Smooth muscle cell of the brain vasculature (primary cell): ENCODE measurements at places on chromosomes 6 and 20.
A peak's percentile ranks its signal among the peaks of the same experiment; 100 is the strongest.

DNA sequence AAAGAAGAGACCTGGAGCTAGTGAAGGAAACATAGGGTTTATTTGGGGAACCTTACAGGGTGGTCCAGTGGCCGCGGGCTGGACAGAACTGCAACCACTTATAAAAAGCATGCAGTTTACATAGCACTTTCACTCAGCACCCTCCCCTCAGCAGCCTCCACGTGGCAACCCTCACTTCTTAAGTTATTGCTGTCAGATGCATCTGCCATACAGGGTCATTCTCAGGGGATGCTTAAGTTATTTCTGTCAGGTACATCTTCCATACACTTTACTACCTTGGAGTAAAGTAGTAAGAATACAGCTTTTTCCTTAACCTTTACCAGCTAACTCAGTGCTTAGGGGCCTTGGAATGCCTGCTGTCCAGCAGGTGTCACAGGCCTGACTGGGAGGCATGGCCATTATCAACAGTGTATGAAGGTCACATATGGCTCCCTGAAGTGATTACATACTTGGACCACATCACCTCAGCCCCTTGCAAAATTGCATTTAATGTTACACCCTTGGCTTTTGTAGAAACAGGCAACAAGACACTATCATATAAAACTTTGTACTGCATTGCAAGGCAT, 2.0 kb upstream of the NOL7 start:
- DNase-seq, result no peak

- no peak for DNase-seq
Observed at GRCh38 chr6:97820400-97820799, 537.4 kb upstream of the MMS22L start.

GRCh38 chr6:115511771-115512170, 548.9 kb downstream of the FRK start:
- DNase-seq, result no peak

GRCh38 chr6:63600136-63600535, 27.9 kb downstream of the LOC128125822 start:
- DNase-seq, result no peak

- DNase-seq, result no peak
Observed at GRCh38 chr20:48711044-48711428, 116.8 kb downstream of the PREX1 start.

DNA sequence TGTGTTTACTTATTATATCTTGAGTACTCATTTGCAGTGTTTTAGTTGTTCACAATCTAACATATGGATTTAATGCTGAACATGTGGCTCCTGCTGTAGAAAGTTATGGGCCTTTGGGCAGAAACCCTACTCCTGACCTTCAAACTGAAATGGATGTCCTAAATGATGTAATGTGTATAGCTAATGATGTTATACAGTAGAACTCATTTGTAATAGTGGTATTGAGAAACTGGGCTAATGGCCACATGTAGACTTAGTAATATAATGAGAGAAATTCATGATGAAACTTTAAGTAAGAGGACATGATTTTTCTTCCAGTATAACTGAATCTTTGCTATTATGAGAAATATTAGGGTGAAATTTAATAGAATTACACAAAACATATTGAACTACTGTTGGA, 121.3 kb upstream of the PTPRK start:
- DNase-seq, result no peak

- peak; percentile 2 for DNase-seq
Observed at GRCh38 chr6:52724406-52725121, 38.7 kb downstream of the GSTA2 start.

DNA sequence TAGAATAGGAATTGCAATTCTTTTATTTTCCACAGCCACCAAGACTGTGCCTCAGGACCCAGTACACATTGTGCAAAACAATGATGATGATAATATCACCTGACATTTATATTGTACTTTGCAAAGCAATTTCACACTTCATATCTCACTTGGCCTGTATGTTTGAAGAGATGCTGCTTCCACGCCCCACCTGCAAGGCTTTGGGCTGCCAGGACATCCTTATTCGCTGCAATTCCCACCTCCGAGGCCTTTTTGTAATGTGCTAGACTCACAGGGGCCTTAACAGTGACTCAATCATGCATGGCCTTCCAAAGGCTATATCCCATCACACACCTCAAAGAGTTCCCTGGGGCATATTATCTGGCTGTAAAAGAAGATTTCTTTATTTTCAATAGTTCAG, 200.9 kb downstream of the MYLK4 start:
- DNase-seq, result no peak

DNA sequence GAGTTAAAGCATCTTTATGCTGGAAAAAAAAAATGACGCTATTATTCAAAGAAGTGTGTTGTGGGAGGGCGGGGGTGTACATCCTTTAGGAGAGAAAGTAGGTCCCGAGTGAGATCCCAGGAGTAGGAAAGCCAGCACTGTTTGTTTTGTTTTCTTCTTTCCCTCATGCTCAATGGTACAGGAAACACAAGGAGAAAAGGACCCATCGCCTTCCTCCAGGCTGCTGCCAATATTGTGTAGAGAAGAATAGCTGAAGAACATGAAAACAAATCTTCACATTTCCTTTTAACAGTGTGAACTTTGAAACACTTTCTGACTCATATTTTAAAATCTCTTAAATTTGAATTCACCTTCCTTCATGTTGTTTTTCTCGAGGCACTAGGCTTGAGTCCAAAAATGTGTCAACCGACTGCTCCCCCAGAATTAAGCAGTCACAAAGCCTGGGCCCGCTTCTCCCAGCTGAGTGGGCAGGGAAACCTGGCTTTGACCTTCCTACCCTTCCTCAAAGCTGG, 22.3 kb downstream of the PPP1R16B start:
- DNase-seq, result no peak

DNA sequence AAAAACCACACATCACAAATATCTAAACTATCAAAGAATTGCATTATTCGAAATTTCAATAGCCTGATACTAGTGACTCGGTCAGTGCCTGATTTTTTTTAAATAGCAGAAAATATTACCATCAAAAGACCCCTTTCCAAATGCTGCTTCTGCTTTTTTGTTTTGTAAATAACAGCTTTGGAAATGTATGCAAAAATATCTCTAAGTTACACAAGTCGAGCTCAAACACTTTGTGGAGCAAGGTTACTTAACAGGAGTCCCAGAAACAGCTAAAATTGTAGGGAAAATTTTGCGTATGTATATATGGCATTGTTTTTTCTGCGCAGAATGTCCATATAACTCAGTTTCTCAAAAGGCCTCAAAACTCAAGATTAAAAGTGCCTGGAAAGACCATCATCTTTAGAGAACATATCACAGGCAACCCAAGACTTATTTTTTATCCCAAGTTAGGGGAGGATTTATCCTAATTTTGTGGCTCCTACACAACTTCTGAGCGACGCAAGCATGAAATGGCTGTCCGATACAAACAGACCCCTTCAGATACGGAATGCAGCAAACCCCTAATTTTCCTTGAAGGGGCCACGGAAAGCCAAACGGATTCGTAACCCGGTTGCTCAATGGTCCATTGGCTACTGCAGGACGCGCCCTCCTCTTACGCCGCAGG, 1.3 kb downstream of the CEP85L start:
- DNase-seq, result no peak

DNA sequence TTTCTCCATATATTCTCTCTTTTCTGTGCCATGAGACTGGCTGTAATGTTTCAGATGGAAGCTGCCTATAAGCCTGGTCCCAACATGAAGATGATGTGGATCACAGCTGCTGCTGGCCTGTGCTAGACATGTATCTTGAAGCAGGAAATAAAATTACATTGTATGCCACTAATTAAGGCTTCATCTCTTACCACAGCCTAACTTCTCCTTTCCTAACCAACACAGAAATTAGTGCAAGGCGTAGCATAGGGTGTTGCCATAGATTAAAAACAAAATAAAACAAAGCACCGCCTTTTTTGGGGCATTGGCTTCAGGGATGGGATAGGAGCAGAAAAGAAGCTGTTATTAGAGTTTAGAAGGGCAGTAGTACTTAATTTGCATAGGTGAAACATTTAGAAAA, 4.7 kb upstream of the SLC17A4 start:
- no peak for DNase-seq

- no peak for DNase-seq
Observed at GRCh38 chr20:51457533-51457932, 85.0 kb downstream of the NFATC2 start.

DNA sequence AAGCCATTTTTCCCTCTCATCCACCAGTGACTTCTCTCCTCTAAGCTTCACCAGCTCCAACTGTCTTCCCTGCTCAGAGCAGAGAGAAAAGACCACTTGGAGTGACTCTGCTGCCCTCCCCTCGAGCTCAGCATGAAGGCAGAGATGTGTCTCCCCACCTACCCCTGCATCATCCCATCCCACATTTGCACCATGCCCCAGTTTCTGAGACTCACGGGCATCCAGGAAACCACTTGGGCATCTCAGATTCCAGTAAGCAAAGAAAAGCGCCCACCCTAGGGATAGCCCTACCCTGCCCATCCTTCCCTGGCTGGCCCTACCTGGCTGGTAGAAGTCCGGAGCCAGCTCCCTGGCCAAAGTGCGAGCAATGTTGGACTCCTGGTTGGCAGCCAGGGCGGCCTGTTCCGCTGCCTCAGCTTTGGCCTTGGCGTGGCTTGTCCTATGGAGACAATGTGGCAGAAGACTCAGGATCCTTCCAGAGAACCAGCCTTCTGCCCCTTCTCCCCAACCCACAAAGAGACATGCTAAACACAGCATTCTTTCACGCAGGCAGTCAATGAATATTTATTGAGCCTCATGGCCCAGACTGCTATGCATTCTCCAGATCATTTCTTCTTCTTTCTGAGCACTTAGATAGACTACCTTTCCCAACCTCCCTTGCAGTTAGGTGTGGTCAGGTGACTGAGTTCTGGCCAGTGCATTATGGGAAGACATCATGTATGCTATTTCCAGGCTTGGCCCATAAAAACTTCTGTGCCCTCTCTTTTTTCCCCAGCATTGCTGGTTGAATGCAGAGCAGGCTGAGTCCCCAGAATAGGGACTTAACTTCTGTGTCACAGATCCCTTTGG, 68.6 kb downstream of the JPH2 start:
- no peak for DNase-seq

- DNase-seq, result no peak
Observed at GRCh38 chr6:56541030-56541600, 101.6 kb downstream of the DST start.

GRCh38 chr6:106051226-106051625, 34.9 kb upstream of the PRDM1 start:
- no peak for DNase-seq
